ENCODE measurements at places on chromosomes 5 and 9.
A peak's percentile ranks its signal among the peaks of the same experiment; 100 is the strongest.

GRCh38 chr5:58002323-58002722 is 457.6 kb downstream of the PLK2 start:
- DNase-seq, result no peak

DNA sequence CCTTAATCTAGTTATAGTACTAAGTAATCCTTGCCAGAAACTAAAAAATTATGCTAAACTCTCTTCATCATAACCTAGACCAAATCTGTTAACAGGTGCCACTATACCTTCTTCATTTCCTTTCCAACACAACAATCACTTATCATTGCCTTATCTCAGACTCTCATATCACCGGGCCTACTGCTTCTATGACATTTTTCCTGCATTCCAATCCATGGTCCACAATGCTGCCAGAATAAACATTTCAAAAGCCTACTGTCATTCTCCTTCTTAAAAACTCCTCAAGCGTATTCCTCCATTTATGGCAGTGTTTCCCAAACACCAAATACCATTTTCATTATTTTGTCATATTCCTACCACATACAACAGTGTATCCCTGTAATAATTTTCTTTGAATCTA is 6.5 kb downstream of the PPP6C start:
- DNase-seq, result no peak

GRCh38 chr5:38715696-38716095 is 130.1 kb upstream of the OSMR start:
- peak; percentile 60 for DNase-seq

DNA sequence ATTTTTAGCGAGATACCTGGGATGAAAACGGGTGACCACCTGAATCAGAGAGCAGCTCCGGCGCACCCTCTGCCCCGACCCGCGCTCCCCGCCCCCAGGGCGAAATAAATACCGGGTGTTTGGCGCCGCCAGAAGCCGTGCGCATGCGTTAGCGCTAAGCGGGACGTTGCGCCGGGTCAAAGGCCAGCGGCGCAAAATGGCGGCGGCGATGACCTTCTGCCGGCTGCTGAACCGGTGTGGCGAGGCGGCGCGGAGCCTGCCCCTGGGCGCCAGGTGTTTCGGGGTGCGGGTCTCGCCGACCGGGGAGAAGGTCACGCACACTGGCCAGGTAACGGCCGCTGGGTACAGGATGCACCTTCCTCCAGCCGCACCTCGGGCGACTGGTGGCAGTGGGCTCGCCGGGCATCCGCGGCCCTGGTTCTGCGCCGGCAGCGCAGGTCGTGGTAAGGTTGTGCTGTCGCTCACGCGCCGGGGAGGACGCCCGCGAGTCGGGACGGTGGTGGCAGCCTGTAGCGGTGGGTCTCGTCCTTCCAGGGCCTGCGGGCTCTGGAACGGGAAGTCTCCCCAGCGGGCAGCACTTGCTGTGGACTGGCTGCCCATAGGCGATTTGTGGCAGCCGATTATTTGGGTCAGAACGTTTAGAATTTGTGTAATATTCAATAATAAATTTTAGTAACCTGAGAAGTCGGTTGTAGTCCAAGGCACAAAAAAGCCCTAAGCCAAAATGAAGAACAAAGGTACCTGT is at the start of gene NDUFS6:
NDUFS6 (plus strand) TSS at position 186 of the 745 bp plus-strand sequence; CDS start at position 197, 11 bp downstream.
- peak; percentile 89 for DNase-seq

- DNase-seq, result no peak
Observed at GRCh38 chr5:107954254-107954653, 283.5 kb upstream of the EFNA5 start.
